ENCODE measurements at places on chromosomes 7 and 10. TPM values are rescaled to one million over a fixed set of nuclear protein-coding genes. Genes with fewer than 3 reads are reported as not detected.

- no peak for DNase-seq
Measured at GRCh38 chr7:14219125-14219524, 229.7 kb upstream of the ETV1 start.

DNA sequence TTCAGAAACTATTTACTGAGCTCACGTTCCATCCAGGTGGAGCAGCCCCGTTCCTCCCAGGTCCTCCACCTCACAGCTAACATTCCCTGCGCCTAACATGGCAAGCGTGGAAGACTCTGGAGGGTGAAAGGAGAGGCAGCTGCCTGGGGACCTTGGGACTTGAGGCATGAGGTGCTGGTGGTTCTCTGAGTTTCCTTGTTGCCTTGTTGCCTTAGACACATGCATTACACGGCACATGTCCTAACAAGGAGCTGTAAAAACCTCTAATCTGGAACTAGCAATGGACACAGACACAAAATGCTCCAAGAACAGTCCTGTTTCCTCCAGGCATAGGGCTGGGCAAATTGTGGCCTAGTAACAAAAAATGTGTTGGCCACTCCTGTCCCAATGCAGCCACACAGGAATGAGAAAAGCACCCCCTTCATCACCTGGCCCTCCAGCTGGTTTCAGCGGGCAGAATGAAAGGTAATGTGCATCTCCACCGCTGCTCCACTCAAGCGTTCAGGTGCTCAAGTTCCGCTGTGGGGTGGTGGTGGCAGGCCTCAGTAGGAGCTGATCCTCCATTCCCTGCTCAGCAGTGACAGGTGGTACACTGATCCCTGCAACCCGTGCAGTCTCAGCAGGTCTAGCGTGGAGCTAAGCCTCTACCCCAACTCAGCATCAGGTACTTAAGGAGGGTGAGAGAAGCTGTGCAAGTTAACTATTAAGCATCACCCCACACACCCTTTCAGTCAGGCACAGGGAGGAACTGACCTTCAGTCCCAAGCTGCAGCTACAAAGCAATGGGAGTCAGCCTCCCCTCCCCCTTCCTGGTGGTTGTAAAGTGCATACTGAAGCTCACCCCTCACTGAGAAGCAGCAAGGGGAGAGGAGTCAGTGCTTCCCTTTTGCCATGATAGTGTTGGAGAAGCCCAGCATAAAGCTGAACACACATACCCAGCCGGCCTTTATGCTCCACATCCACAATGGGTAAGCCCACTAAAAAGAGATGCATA is 382.8 kb downstream of the SDK1 start:
- no peak for DNase-seq

GRCh38 chr7:144470078-144470477 is 66.6 kb upstream of the NOBOX start:
- DNase-seq: no peak

DNA sequence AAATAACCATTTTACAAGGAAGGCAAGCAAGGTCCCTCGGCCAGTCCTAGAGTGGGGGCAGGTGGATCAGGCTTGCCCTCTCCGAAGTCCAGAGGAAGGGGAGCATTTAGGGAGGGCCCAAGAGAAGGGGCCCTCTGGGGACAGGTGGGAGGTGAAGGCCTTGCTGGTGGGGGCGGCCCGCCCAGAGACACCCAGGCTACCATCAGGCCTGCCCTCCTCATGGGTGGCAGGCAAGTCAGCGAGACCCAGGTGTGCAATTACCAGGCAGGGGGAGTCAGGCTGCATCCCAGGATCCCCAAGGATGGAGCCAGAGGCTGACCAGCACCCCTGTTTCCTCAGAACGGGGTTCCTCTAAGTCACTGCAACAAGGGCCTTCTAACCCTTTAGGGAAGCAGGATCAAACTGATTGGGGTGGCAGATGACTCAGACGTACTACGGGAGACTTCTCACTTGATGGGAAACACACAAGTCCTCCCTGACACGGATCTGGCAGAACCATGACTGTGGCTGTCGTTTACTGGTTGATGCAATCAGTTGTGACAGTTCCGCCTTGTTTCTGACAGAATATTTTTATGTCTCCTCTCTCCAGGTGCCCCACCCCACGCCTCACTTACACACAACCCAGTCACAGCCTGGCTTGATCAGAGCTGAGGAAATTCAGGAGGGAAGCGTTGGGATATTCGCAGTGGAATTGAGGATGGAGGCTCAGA is 8.2 kb downstream of the LOXL4 start:
- DNase-seq: no peak

- no peak for DNase-seq
Measured at GRCh38 chr7:17298840-17299482, 509 bp downstream of the AHR start.

GRCh38 chr7:32072397-32072796 is 2.2 kb upstream of the PDE1C start:
- no peak for DNase-seq

The GRID2IP gene
- not detected for total RNA-seq

The UCMA gene
- not detected for total RNA-seq

The GIMAP6 gene
- 135 TPM for total RNA-seq

Data from omental fat pad (tissue), 4 donors.